ENCODE measurements at places on chromosomes 3 and 15. TPM values are rescaled to one million over a fixed set of nuclear protein-coding genes. Genes with fewer than 3 reads are reported as not detected.

The SLC22A13 gene
- total RNA-seq: 0.76 TPM

The GNAT1 gene
- total RNA-seq: not detected

The TOPBP1 gene
- 44.7 TPM for total RNA-seq

DNA sequence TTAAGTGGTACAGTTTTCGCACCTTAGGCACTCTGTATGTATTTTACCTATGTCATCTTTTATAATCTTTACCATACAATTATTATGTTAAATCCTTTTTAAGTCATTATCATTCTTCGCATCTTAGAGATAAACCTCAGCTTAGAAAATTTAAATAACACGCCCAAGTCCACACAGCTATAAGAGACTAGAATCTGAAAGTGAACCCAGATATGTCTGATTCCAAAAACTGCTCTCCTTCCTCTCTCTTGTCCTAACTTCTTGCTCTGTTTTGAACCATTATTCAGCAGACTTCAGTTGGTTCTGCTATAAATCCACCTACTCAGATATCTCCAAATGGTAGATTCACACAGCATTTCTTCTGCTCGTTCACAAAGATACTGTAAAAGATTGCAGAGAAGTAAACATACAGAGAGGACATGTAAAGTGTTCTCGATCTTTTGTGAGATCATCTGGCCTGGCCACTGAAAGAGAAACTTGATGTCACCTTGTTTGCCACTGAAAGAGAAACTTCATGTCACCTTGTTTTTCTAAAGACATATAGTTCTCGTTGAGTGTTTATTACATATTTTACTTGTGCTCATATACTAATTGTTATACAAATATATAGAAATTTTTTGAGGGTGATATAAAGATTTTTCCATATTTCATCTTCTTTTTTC is 533.2 kb downstream of the GRM7 start:
- H3K4me3 ChIP-seq: no peak overlapping the region
- no peaks in the 10 kb centered on the region for H3K4me1 ChIP-seq
- no peaks in the 10 kb centered on the region for H3K36me3 ChIP-seq
- DNase-seq: no peak
- H3K27ac ChIP-seq: no peak overlapping the region

- no peaks in the 10 kb centered on the region for H3K4me1 ChIP-seq
- no peaks in the 10 kb centered on the region for H3K27me3 ChIP-seq
- H3K4me3 ChIP-seq: no peak overlapping the region
- H3K27ac ChIP-seq: no peak overlapping the region
- no peaks in the 10 kb centered on the region for H3K36me3 ChIP-seq
Observed at GRCh38 chr3:191217301-191217700, 18.3 kb downstream of the OSTN start.

The TNK2 gene
- total RNA-seq: 139 TPM

The DUOXA1 gene
- not detected for total RNA-seq

GRCh38 chr3:149752788-149753136 is 473 bp upstream of the COMMD2 start:
- peak overlapping the region; percentile 86 for H3K27ac ChIP-seq
- H3K4me3 ChIP-seq: peak overlapping the region; percentile 94
- H3K27me3 ChIP-seq: no peaks in the 10 kb centered on the region
- peaks cover 15% of the 10 kb centered on the region for H3K4me1 ChIP-seq
- DNase-seq: no peak

The SKOR1 gene
- total RNA-seq: 2.5 TPM

- no peaks in the 10 kb centered on the region for H3K27me3 ChIP-seq
- H3K27ac ChIP-seq: no peak overlapping the region
- DNase-seq: no peak
- H3K4me3 ChIP-seq: no peak overlapping the region
- H3K36me3 ChIP-seq: no peaks in the 10 kb centered on the region
Observed at GRCh38 chr15:69595009-69595791, 142.6 kb downstream of the RPLP1 start.

DNA sequence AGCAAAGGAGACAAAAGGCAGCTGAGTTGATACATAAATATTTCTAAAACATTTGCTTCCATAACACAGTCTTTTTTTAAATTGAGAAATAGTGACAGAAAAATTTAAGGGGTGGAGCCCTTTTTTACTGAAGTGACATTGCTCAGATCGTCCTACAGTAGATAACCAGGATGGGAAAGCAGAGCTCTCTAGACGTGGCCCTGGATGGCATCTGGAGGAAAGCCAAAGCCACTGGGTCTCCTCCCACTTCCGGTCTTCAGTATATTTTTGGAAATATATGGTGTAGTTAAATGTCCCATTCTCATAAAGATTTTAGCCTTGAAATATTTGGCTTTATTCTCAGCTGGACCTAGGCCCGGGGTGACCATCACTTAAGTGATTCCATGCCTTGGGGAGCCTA is 326.1 kb downstream of the ZNF621 start:
- no peak for DNase-seq
- H3K36me3 ChIP-seq: no peaks in the 10 kb centered on the region
- no peak overlapping the region for H3K4me3 ChIP-seq
- H3K4me1 ChIP-seq: no peaks in the 10 kb centered on the region
- H3K27ac ChIP-seq: no peak overlapping the region

GRCh38 chr3:182629521-182629920 is 163.8 kb upstream of the ATP11B start:
- H3K27me3 ChIP-seq: peaks cover 2% of the 10 kb centered on the region
- H3K4me1 ChIP-seq: no peaks in the 10 kb centered on the region
- no peak overlapping the region for H3K4me3 ChIP-seq

- no peak overlapping the region for H3K27ac ChIP-seq
- H3K27me3 ChIP-seq: no peaks in the 10 kb centered on the region
- DNase-seq: no peak
- no peak overlapping the region for H3K4me3 ChIP-seq
- no peaks in the 10 kb centered on the region for H3K4me1 ChIP-seq
Observed at GRCh38 chr3:1423566-1424089, 330.8 kb downstream of the CNTN6 start.

The SNTN gene
- not detected for total RNA-seq

DNA sequence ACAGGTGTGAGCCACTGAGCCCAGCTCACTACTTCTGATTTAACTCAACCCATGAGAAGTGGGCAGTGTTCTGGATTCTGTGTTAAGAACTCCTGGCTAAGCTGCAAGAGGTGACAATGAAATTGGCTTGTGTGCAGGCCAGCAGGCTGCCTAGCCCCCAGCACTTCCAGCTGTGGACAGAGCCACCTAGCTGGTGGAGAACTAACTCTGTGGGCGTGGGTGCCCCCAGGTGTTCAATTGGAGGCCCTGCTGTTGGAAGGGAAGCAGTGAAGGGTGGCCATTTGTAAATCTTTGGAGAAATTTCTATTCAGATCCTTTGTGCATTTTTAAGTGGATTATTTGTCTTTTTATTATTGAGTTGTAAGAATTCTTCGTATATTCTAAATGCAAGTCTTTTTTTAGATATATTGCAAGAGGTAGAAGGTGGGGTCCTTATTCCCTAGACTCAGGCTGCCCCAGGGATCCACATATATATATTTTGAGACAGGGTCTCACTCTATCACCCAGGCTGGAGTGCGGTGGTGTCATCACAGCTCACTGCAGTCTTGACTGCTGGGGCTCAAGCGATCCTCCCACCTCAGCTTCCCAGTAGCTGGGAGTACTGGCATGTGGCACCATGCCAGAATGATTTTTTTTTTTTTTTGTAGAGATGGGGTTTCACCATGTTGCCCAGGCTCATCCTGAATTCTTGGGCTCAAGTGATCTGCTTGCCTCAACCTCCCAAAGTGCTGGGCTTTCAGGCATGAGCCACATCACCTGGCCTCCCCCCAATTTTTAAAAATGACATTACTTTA is 7.2 kb upstream of the SCAMP5 start:
- no peak overlapping the region for H3K4me3 ChIP-seq
- H3K27me3 ChIP-seq: no peaks in the 10 kb centered on the region
- H3K36me3 ChIP-seq: no peaks in the 10 kb centered on the region
- no peaks in the 10 kb centered on the region for H3K4me1 ChIP-seq

DNA sequence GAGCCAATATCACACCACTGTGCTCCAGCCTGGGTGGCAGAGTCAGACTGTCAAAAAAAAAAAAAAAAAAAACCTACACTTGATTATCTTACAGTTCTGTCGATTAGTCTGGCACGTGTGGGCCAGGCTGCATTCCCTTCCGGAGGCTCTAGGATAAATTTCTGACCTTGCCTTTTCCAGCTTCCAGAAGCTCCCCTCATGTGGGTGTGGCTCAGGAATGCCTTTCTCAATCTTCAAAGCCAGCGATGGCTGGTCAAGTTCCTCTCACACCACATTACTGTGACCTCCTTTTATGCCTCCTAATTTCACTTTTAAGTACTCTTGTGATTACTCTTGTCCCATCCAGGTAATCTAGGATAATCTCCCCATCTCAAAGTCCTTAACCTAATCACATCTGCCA is 58.2 kb upstream of the DUT start:
- no peak overlapping the region for H3K27ac ChIP-seq
- H3K4me1 ChIP-seq: no peaks in the 10 kb centered on the region
- H3K27me3 ChIP-seq: peaks cover 2% of the 10 kb centered on the region
- H3K4me3 ChIP-seq: no peak overlapping the region

DNA sequence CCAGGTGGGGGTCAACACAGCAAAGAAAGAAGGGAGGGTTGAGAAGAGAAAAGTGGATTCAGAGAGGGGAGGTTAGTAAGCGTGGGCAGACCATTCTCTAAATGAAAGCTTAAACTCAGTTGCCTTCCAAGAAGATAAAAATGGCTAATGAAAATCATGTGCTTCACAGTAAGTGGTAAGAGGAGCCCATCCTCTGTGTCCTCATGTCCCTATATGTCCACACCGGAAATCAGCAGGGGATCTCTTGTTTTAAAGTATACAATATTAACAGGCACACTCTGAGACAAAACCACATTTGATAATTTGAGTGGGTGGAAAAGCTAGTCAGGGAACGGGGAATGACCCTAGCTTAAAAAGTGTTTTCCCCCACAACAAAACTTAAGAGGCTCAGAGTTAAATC is 4.4 kb upstream of the FOXP1 start:
- H3K4me1 ChIP-seq: peaks cover 28% of the 10 kb centered on the region
- H3K27me3 ChIP-seq: no peaks in the 10 kb centered on the region
- DNase-seq: no peak
- H3K4me3 ChIP-seq: no peak overlapping the region

The C3orf80 gene
- 0.15 TPM for total RNA-seq

DNA sequence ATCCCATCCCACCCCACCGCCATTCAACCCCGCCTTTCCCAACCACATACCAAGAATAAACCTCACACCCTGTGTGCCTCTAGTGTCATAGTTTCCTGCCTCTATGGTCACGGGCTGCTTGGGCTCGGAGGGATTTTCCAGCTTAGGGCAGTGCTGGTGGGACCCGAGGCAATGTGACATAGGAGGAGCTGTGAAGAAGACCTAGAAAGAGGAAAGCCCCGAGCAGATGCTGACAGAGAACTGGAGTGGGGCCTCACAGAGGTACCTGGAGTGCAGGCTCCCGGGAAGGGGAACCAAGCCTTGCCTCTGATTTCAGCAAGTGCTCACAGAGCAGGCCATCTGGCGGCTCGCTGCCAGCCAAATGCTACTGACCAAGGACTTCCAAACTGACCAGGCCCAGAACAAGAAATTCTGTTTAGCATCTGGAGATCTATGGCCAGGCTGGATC is 27.5 kb downstream of the BHLHE40 start:
- no peak for DNase-seq
- H3K36me3 ChIP-seq: no peaks in the 10 kb centered on the region
- peaks cover 9% of the 10 kb centered on the region for H3K4me1 ChIP-seq

GRCh38 chr15:74630284-74631086 is 14.8 kb downstream of the CLK3 start:
- H3K4me3 ChIP-seq: no peak overlapping the region
- peaks cover 16% of the 10 kb centered on the region for H3K4me1 ChIP-seq
- no peak overlapping the region for H3K27ac ChIP-seq
- no peak for DNase-seq
- H3K36me3 ChIP-seq: peaks cover 84% of the 10 kb centered on the region

DNA sequence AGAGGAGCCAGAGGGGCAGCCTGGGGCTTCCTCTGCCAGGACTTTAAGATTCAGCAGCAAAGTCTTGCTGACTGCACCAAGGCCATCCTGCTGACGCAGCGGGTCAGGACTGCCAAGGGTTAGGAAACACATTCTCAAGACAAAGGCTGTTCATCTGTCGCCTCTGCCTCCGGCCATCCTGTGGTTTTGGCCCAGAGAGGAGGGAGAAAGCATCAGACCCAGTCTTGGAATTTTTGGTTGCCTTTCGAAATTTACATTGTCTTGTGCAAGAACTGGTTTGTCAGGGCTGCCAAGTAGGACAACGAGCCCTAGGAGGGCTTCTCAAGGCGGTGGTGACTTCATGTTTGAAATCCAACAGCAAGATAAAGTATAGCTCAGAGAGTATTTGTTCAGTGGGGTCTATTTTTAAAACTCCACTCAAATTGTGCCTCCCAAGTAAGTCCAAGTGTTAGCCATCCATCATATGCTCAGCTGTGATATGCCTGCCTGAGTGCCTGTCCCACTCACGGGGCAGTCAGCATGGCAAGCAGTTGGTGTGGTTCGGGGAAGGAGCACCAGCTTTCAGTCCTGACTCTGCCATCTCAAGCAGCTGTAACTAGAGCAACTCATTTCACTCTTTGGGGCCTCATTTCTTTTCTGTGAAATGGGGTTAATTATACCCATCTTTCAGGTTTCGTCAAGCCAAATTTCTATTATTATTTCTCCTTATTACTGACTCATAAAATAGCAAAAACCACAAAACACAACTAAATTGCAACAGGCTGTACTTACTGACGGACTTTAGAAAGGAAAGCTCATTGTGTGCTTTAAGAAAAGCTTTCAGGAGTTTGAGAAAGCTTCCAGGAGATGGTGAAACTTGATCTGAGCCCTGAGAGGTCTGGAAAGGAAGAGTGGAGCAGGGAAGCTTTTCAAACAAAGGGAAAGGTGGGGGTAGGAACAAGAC is 42.4 kb upstream of the RHO start:
- H3K4me1 ChIP-seq: peaks cover 18% of the 10 kb centered on the region
- no peak overlapping the region for H3K27ac ChIP-seq
- H3K4me3 ChIP-seq: no peak overlapping the region
- H3K27me3 ChIP-seq: no peaks in the 10 kb centered on the region
- DNase-seq: peak; percentile 7

GRCh38 chr3:2929574-2929973 is 180.6 kb downstream of the IL5RA start:
- DNase-seq: no peak
- H3K27me3 ChIP-seq: no peaks in the 10 kb centered on the region
- no peak overlapping the region for H3K4me3 ChIP-seq

The PRR23A gene
- not detected for total RNA-seq

DNA sequence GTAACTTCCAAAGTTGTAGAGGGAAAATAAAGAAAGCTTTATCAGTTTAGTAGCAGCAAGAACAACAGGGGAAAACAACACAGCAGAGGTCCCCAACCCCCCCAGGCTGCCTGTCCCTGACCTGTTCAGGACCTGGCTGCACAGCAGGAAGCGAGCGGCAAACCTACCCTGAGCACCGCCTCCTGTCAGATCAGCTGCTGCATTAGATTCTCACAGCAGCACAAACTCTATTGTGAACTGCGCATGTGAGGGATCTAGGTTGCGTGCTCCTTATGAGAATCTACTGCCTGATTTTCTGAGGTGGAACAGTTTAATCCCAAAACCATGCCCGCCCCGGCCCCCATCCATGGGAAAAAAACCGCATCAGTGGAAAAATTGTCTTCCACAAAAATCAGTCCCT is 40.3 kb downstream of the USP50 start:
- H3K27ac ChIP-seq: no peak overlapping the region
- H3K4me3 ChIP-seq: no peak overlapping the region
- H3K4me1 ChIP-seq: no peaks in the 10 kb centered on the region
- H3K27me3 ChIP-seq: no peaks in the 10 kb centered on the region

GRCh38 chr3:65619451-65619881 is 419.3 kb downstream of the MAGI1 start:
- H3K27me3 ChIP-seq: no peaks in the 10 kb centered on the region
- DNase-seq: no peak
- no peak overlapping the region for H3K27ac ChIP-seq
- H3K4me1 ChIP-seq: no peaks in the 10 kb centered on the region
- H3K4me3 ChIP-seq: no peak overlapping the region

GRCh38 chr3:40765884-40766283 is 241.1 kb downstream of the ZNF621 start:
- H3K27ac ChIP-seq: no peak overlapping the region
- DNase-seq: no peak
- no peak overlapping the region for H3K4me3 ChIP-seq
- H3K27me3 ChIP-seq: no peaks in the 10 kb centered on the region
- H3K4me1 ChIP-seq: no peaks in the 10 kb centered on the region
